ENCODE measurements at places on chromosomes 5 and 9. TPM values are rescaled to one million over a fixed set of nuclear protein-coding genes. Genes with fewer than 3 reads are reported as not detected.
A peak's percentile ranks its signal among the peaks of the same experiment; 100 is the strongest.

- peak; percentile 65 for DNase-seq
These were observed 16.9 kb downstream of the OR2V2 start for GRCh38 chr5:181164076-181164952.

DNA sequence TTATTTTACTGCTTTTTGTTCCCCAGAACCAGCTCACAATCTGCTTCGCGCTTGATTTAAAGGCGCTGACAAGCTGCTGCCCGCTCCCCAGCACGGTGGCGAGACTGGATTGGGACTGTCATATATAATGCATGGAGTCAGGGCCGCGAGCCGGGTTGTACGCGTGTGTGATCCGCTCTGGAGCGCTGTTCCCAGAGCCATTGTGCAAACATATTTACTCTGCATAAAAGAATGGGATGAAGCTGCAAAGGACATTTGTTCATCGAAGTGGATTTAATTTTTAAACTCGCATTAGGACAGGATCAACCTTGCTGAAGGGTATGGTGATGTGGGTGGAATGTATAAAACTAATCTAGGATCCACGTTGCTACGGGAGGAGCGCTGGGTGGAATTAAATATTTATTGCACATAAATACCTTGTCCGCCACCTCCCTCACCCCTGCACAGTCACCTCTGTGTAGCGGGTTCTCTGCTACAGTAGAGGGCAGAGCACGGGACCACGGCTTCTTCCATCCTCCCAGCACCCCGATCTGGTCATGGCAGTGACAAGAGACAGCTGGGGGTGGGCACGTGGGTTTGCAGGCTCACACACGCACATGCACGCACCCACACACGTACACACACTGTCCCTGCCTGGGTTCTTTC, 18.1 kb upstream of the FCN1 start:
- no peak for DNase-seq

- DNase-seq: peak; percentile 76
These were observed 3.9 kb downstream of the ACSL6 start for GRCh38 chr5:132007399-132008162.

DNA sequence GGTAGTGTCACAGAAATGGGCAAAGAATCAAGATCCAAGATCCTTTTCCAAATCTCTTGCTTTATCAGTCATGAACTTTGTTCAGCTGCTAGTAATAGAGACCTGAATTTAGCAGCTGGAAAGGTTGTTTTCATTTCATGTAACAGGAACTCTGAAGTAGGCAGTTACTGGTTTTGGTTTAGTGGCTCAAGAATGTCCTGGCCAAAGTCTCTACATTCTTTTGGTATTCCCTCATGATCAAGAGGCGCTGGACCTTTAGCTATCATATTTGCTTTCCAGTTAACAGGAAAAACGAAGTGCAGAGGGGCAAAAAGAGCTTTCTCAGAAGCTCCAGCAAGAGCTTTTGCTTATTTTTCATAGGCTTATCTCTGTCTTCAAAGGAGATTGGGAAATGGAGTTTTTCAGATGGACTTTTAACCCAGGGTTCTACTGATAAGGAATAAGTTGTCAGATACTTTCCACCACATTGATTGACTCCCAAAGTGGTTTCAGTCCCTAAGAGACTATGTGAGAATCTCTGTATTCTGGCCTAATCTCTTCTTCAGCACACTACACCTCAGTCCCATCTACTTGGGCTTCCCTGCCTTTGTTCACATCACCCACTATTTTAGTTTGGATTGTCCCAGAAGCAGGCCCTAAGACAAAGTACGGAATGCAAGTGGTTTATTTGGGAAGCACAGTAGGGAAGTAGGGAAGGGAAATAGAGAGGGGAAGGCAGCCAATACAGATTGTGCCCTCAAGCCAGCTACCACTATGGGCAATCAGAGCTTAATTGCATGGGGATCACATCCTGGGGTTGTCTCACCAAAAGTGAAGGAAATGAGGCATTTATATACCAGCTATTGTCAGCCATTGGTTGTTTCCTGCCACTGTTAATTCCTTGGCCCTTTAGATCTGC, 359.3 kb downstream of the LRRC70 start:
- DNase-seq: no peak

GRCh38 chr5:14236757-14237156, 93.6 kb downstream of the TRIO start:
- no peak for DNase-seq

DNA sequence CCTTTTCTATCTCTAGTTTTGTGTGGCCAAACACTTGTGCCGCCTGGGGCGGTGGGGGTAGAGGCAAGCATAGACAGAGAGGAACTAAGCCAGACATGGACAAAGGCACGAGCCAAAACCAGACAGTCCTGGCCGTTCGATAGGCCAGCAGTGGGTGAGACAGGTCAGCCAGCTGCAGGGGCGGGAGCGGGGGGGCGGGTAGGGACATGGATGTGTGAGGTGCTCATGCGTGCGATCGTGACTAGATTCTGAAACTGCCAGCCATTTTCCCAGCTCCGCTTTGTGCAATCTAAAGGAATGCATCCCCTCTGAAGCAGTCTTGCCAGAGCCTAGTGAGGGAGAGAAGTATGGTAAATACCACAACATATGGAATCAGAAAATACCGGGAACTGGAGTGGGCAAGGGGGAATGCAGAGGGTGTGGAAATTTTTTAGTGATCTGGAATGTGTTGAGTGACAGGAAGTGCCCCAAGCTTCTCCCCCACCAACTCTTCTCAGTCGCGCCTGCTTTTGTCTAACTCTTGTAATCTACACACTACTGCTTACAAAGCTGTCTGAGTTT, 111.9 kb downstream of the NR6A1 start:
- DNase-seq: peak; percentile 99

DNA sequence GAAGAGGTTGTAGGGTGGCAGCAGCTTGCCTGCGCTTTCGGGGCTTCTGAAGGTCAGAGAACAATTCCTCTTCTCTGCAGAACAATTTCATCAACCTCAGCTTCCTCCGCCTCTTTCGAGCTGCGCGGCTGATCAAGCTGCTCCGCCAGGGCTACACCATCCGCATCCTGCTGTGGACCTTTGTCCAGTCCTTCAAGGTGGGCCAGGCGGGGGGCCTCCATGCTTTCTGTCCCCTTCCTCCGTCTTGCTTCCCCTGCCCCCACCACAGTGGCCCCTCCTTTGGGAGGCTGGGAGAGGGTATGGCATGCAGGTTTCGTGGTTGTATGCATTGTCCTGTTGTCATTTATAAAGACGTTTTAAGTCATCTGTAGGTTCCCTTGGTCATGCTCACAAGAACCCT, 195.8 kb downstream of the CACNA1B start:
- no peak for DNase-seq

GRCh38 chr5:178373711-178374110, 141.1 kb upstream of the PHYKPL start:
- DNase-seq: no peak

GRCh38 chr5:39076757-39077728, 2.8 kb upstream of the RICTOR start:
- DNase-seq: peak; percentile 17

- peak; percentile 64 for DNase-seq
These were observed 44.0 kb upstream of the SVEP1 start for GRCh38 chr9:110623462-110624025.

- DNase-seq: no peak
These were observed 37.8 kb downstream of the B4GALT1 start for GRCh38 chr9:33129251-33129885.

GRCh38 chr9:3268223-3268622, 257.6 kb downstream of the RFX3 start:
- DNase-seq: no peak

DNA sequence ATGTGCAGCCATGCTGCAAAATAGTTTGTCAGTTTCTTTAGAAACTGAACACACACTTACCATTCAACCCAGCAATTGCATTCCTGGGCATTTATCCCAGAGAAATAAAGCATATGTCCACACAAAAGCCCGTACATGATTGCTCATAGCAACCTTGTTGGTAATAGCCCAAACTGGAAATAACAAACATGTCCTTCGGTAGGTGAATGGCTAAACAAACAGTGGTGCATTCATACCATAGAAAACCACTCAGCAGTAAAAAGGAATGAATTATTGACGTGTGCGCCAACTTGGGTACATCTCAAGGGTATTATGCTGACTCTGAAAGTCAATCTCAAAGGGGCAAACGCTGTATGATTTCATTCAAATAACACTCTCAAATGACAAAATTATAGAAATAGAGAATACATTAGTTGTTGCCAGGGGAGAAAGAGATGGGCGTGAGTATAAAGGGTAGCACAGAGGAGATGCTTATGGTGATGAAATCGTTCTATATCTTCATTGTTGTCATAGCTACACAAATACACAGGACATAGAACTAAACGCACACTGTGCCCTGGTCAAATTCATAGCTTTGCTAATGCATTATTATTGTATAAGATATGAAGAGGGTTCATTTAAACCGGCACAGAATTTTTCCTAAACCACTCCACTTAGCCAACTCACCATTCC, 58.2 kb downstream of the DRD1 start:
- DNase-seq: peak; percentile 78

DNA sequence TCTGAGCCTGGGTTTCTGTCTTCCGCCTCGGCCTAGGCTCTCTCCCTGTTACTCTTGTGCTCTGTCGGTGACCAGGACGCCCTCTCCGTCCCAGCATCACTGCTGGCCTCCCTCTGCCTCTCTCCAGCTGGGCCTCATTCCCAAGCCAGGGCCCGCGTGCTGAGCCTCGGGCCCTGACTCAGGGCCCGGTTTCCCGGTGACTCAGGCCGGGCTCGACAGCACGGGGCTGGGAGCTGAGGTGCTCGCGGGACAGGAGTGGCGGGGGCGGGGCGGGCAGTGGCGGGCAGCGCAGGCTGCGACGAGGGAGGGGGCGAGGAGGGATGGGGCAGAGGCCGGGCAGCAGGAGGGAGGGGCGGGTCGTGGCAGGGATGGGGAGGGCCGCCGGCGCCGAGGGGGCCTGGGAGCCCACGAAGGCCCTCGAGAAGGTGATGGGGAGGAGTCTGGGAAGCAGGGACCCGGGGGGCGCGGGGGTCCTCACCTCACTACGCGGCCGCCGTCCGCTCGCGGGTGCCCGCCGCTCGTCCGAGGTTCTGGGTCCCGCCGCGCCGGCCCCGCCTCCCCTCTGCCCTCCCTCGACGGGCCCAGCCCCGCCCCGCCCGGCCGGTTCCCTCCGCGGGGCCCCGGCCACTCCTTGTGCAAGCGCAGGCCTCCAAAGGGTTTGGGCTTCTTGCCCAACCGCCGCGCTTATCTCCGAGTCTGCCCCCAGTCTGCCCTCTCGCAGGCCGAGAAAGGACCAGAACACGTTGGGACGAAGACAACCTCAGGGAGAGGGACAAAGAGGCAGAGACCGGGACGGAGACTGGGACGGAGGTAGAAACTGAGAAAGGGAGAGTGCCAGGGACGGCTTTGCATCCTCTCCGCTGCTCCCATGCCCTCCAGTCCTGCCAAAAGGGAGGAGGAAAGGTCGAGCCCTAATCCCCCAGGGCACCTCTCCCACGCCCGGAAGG, at the start of gene ARAP3:
Gene ARAP3 (minus strand): TSS at position 536 of the 947 bp plus-strand sequence. CDS start 1,744 bp downstream, outside the sequence.
- peak; percentile 93 for DNase-seq

- peak; percentile 83 for DNase-seq
These were observed 807 bp upstream of the PLGRKT start for GRCh38 chr9:5438301-5439162.

GRCh38 chr5:83337453-83338035, 134.0 kb upstream of the VCAN start:
- DNase-seq: no peak

DNA sequence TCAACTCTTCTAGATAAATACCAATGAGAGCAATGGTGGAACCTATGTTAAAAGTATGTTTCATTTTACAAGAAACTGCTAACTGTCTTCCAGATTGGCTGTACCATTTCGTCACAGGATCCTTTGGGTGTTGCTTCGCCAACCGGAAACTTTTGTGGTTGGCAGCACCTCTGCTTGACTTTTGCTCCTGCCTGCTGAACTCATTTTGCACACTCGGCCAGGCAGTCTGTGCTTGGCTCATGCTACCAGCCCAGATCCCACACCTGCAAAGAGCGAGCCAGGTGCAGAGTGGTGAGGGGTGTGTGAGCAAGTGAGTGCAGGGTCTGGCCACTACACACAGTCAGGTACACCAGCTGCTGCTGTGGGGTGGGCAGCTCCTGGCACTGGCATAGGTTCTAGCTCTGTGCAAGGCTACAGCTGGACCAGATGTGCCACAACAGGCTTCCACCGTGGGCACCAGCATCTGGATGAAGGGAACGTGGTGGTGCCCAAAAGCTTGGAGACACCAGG, 422.3 kb downstream of the PRR16 start:
- no peak for DNase-seq

The TMC1 gene
- not detected for total RNA-seq

The GNG10 gene
- 140 TPM for total RNA-seq

The FOXE1 gene
- under 0.01 TPM for total RNA-seq

The POLR1E gene
- 91.7 TPM for total RNA-seq

The TUSC1 gene
- total RNA-seq: not detected

The MED7 gene
- 22.9 TPM for total RNA-seq

The STK32A gene
- 2.1 TPM for total RNA-seq

The KIF4B gene
- 0.17 TPM for total RNA-seq

The ENC1 gene
- total RNA-seq: 66.7 TPM

The RAPGEF6 gene
- 18.5 TPM for total RNA-seq

The MVB12B gene
- 4.1 TPM for total RNA-seq

The GDNF gene
- 1.8 TPM for total RNA-seq
